ENCODE measurements at places on chromosomes 4 and X. TPM values are rescaled to one million over a fixed set of nuclear protein-coding genes. Genes with fewer than 3 reads are reported as not detected.

- DNase-seq: no peak
Observed at GRCh38 chrX:16772460-16772859, 13.8 kb upstream of the TXLNG start.

DNA sequence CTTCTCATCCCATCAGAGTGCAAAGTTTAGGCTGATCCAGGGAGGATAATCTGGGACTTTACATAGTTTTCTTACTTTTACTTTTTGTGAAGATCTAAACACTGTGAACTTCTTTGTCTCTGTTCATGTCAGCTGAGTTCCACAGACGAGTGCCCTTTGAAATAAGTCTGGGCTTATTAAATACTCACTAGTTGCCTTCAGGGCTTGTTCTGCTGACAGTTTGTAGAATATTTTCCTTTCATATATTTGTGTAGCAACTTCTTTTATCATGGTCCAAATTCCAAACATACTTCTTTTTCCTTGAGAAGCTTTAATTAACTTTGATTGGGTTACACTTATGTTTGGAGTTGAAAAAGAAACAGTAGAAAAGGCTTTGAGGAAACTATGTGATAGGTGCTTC lies 109.6 kb downstream of the SH2D1A start:
- no peak for DNase-seq

ATP8A1 gene
- total RNA-seq: 45.7 TPM

GRCh38 chr4:114249561-114249960 lies 270.1 kb upstream of the ARSJ start:
- DNase-seq: no peak

THAP6 gene
- 20.8 TPM for total RNA-seq

DCLK2 gene
- total RNA-seq: not detected

GRCh38 chr4:53551958-53552357 lies 39.3 kb downstream of the LNX1 start:
- DNase-seq: no peak

GRCh38 chr4:158865520-158866177 lies 96.8 kb downstream of the FNIP2 start:
- no peak for DNase-seq

DNA sequence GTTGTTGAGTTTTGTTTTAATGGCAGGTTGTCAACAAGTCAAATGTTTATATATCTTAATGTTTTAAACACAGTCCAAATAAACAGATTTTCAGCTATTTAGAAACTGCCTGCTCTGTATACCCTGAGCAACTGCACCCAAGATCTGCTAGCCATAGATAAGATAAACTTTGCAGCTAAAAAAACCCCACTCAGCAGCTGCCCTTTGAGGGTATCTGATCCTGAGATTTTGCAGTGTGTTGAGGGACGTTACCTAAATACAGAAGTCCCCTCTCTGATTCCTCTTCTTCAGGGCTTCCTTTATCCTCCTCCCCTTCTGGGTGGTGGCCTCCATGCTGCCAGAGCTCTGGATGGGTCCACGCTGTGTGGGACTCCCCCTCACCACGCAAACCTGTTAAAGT lies 11.0 kb upstream of the FGG start:
- DNase-seq: no peak

- no peak for DNase-seq
Observed at GRCh38 chr4:87975466-87975865, at the start of gene SPP1. Gene SPP1 (plus strand): TSS chr4:87975714. CDS start chr4:87976896, 1,182 bp downstream.

PAGE3 gene
- total RNA-seq: not detected

DNA sequence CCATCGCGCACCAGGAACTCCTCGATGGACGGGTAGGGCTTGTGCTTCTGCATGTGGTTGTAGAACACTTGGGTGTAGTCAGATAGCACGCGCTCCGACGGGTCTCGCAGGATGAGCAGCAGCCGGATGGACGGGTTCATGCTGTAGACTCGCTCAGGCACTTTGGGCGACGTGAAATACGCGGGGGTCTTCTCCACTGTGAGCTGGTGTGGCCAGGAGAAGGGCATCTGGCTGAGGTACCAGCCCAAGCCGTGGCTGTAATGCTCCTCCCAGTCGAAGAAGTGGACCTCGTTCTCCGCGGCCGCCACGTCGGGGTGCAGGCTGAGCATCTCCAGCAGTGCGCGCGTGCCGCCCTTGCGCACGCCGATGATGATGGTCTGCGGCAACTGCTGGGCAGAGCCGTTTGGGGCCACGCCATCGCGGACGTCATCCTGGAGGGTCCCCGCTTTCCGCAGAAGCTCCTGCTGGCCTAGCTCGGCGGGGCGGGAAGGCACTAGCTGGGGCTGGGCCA lies 29.2 kb downstream of the HS3ST1 start:
- DNase-seq: no peak

GRCh38 chr4:133316909-133317308 lies 167.8 kb downstream of the PCDH10 start:
- DNase-seq: no peak

DNA sequence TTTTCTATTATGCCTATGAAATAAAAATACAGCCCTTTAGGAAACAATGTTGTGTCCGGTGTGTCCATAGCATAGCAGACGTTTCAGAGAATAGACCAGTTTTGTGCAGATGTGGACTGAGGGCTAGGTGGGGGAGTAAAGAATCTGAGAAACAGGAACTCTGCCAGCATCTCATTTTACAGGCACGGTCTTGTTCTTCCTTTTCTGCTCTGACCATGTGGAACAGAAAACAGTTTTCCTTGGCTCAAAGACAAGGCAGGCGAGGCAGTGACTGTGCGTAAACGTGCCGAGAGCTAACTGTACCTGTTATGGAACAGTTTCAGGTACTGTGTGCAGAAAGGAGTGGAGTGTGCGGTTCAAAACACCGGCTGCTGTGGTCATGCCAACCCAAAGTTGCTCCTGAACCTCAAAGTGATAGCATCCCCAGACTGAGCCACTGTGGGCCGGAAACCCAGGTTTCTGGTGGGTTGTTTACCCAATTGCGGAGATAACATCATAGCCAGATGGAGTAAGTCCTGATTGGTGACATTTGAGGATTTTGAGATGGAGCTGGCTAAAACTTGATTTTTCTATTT lies 20.2 kb downstream of the CNGA2 start:
- DNase-seq: no peak

- no peak for DNase-seq
Observed at GRCh38 chr4:158811704-158812103, 42.9 kb downstream of the FNIP2 start.

- DNase-seq: no peak
Observed at GRCh38 chrX:13046141-13046855, 1.9 kb upstream of the FAM9C start.

DNA sequence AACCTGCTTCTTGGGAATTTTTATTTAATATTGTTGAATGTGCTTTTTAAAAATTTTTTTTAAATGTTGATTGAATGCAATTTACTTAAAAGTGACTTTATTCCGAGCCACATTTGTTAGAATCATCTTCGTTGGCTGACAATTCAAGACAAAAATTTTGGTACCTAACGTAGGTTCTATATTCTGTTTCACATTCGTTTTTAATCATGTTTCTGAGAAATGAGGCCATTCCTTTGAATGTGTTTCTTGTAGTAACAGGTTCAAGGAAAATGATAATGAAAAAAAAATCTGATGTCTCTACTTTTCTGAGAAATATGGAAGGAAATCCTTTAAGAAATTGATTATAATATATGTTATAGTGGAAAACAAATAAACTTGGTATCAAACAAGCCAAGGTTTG lies 92.3 kb upstream of the DCLK2 start:
- no peak for DNase-seq

GRCh38 chrX:39501822-39502221 lies 595.9 kb downstream of the BCOR start:
- DNase-seq: no peak

- no peak for DNase-seq
Observed at GRCh38 chr4:110412354-110413065, 63.4 kb upstream of the ENPEP start.

DNA sequence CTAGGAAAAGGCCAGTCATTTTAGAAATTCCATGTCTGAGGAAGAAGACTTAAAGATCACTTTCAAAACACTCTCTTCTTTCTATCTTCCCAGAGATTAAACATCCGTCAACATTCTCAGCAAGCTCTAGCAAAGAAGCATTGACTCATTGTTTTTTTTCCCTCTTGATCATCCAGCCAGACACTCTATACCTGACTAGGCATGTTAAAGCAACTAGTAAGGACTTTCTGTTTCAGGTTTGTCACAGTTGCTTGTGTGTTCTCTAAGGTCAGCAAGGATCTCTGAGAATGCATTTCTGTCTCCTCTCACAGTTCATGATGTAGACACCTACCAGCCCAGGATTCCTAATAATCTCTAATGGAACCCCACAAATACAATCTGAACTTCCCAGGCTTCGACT lies 112.2 kb downstream of the IL13RA2 start:
- DNase-seq: no peak

TMSB4X gene
- total RNA-seq: 11,762 TPM

GRCh38 chr4:155943605-155944291 lies 9.9 kb downstream of the CTSO start:
- DNase-seq: no peak

GRCh38 chrX:48498374-48498809 lies 10.4 kb upstream of the PORCN start:
- no peak for DNase-seq

GRCh38 chr4:151031831-151032605 lies 16.9 kb upstream of the LRBA start:
- DNase-seq: no peak

DNA sequence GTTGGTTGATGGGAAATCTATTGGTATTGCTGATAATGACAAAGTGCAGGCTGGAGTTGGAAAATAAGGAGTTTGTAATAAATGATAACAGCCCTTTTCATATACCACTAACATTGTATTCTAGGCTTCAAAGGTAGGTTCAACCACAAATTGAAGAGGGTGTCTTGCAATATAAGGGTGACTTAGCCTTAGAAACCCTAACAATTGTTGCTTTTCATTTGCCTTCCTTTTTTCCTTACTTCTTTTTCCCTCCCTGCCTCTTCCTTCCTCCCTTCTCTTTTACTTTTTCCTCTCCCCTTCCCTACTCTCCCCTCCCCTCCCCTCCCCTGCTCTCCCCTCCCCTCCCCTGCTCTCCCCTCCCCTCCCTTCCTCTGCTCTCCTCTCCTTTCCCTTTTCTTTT lies 10.9 kb upstream of the AGA start:
- DNase-seq: no peak

GLRA2 gene
- not detected for total RNA-seq

GRCh38 chrX:11137543-11138139 lies 26.5 kb downstream of the HCCS start:
- no peak for DNase-seq

DNA sequence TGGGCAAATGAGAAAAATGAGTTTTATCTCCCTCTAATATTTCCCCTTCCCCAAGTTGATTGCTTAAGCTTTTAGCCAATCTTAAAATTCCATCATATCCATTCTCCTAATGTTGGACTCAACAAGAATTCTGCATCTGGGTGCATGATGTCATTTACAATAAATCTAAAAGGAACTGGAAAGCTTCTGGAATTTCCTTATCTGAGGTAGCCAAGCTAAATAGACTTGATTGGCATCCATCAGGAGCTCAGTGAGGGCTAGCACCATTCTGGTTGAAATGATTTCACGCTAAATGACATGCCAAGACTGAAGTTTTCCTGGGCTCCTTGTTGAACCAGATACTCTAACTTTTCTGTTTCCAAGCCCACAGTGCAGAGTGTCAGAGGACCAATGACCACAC lies 110.3 kb upstream of the SCML1 start:
- DNase-seq: no peak

SLC39A8 gene
- total RNA-seq: 37.4 TPM

DNA sequence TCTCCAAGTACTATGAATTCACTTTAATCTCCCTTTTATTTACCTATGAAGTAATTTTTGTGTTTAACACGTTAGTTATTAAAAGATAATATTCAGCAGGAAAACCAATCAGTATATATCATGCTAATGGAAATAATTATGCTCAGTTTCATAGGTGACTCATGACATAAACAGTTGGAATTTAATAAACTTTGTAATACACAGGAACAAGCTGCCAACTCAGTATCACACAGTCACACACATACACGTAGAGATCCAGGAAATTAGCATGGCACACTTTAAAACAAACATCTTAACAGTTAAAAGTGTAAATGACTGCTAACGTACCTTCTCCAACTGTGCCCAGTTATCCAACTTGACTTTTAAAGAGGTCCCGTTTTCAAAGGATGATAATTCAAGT lies 2.3 kb downstream of the SPATA4 start:
- DNase-seq: no peak

DNA sequence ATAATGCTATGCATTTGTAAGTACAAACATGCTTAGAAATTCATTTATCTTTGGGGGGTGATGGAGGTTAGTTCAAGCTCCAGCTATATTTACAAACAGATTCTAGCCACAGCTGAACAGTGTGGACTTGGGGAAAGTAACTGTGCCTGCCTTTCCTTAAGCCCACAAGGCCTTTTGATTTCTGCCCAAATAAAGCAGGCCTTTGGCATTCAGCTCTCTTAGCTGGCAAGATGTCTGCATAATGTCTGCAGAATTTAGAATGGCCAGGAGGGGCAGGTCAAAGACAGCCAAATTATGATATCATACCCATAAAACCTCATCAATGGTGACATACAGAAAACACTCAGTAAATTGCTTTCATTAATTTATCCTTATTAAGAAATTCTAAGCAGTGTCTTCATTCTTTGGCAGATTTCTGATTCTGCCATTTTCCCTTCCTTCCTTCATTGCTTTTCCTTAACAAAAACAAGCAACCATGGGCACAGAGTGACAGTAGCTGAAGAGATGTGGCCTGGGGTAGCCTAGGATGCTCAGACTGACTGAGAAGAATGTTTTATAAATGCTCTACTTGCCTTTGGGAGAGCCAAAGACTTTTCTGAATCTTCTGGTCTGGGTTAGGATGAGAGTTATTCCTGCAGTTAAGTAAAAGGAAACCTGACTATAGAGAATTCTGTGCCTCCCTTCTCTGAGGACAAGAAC lies 538.7 kb upstream of the NR3C2 start:
- no peak for DNase-seq

XAGE1A gene
- not detected for total RNA-seq

DNA sequence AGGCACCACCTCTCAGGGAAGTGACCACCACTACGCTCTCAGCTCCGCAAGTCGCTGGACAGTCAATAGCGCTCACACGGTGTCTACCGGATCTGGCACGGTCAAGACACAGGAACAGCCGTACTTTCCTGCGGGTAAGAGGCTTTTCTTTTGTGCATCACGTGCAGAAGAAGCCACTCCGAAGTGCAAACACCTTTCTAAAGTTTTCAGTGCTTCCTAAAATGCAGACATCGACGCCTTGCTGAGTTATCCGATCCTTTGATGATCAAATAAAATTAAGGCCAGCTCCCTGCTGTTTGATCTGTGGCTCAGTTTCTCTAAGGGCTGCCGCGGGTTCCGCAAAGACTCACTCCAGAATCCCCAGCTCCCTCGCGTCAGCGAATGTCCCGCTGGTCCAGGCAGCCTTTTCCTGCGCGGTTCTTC lies 71.8 kb downstream of the FBXO8 start:
- no peak for DNase-seq

DNA sequence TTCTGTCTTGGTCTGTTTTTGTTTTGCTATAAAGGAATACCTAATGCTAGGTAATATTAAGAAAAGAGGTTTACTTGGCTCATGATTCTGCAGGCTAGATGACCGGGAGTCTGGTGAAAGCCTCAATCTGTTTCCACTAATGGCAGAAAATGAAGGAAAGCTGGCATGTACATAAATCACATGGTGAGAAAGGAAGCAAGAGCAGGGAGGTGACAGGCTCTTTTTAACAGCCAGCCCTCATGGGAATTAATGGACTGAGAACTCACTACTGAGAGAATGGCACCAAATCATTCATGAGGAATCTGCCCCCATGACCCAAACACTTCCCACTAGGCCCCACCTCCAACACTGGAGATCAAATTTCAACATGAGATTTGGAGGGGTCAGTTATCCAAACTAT lies 27.6 kb downstream of the SATL1 start:
- no peak for DNase-seq

GRCh38 chrX:42151808-42152207 lies 228.5 kb upstream of the CASK start:
- no peak for DNase-seq

AKAP14 gene
- not detected for total RNA-seq

All from activated naive CD4-positive, alpha-beta T cell treated with anti-CD3 and anti-CD28 coated beads, Interleukin-2, amount 50 U/mL, for 72 hours (primary cell).